Stimulated activated CD4-positive, alpha-beta T cell treated with anti-CD3 and anti-CD28 coated beads, TNF-alpha, amount 100 ng/mL, for 1 hour (primary cell): ENCODE measurements at places on chromosomes 5 and 9.

DNA sequence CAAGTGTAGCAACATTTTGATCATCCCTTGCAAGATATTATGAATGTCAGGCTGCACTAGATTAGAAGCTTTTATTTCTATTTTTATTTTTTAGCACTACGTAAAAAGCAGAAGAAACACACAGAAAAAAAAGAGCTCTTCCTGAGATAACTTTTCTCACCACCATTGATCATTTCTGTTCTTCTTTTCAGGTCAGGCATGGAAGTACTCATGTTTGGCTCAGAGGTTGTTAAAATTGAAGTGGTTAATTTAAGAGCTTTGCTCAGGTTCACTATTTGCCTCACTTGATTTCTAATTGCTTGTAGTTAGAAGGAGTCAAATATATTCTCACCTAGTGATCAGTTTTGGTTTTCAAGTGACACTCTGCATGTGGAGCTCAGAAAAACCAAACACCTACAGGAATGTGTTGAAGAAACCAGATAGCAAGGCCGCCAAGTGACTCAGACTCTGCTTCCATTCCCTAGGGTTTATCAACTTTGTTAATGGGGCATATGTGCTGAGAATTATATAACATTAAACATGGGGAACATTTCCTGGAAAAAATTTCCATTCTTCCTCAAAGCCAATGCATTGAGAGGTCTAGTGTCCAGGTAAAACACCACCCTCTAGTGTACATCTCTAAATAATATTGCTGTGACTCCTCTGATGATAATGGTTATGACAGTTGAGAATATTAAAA lies 679.8 kb downstream of the CETN3 start:
- no peak for DNase-seq

DNA sequence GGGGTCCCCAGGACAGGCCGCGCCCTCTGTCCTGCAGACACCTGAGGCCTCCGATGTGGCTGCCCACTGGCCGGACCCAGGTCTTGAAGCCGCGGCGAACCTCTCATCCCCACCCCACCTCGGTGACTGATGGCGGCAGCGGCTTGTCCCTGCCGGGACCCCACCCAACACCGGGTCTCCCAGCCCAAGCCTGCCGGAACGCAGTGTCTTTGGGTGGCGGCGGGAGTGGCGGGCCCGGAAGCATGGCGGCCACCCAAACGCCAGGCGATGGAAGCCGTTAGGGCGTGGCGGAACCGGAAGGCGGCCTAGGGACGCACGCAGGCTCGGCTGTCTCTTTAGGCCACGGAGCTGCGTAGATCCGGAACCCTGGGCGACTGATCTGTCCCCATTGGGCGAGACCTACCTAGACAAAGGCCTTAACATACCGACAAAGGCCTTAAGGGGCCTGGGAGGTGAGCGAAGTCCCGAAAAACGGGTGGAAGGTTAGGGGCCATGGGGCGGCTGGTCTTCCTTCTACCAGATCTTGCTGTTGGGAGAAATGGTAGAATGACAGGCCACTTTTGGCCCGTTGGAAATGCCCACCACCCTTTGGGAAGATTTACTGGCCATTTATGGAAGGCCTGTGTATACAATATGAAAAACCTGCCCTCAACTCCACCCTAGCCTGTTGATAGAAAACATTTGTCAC lies 94.6 kb upstream of the SMC2 start:
- no peak for DNase-seq

- DNase-seq, result no peak
These were observed 8.5 kb downstream of the GOLPH3 start for GRCh38 chr5:32165597-32165996.

GRCh38 chr5:72760259-72760658 lies 56.2 kb upstream of the TNPO1 start:
- no peak for DNase-seq

DNA sequence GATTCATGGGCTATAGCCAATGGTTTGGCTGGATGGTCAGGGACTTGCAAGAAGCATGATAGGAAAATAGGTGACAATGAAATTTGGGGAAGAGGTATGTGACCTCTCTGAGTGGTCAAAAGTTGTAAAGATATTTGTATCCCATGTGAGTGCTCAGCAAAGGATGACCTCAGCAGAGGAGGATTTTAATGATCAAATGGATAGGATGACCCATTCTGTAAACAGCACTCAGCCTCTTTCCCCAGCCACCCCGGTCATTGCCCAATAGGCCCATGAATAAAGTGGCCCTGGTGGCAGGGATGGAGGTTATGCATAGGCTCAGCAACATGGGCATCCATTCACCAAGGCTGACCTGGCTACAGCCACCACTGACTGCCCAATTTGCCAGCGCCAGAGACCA lies 138.4 kb upstream of the SPDL1 start:
- no peak for DNase-seq

DNA sequence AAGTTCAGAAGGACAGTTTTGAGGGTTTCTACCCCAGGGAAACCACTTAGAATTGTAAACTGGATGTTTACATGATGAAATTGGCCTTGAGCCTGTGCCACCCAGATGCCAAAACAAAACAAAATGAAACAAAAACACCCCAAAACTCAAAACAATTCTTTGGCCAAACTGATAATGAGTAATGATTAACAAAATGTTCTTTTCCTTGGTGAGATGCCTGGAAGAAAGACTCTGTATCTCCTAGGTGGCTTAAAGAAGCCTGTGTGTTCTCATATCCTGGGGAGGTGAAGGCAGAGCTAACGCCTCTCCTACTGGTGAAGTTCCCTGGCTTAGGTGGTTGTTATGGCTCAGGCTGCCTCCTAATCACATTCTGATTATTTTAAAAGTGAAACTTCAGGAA lies 120.5 kb downstream of the NPR3 start:
- DNase-seq, result no peak

DNA sequence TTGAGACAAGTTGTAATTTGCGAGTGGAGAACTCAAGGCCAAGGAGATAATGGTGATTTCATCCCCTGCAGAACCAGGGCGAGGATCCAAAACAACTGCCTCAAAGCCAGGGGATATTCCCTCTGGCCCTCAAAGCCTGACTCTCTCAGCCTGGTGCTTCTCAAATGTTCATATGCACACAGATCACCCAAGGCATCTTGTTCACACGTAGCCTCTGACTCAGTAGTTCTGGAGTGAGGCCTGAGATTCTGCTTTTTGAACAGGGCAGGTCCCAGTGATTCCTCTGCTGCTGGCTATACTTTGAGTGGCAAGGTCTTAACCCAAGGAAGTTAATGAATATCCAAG lies 30.2 kb upstream of the WWC1 start:
- no peak for DNase-seq

- no peak for DNase-seq
These were observed 274.9 kb downstream of the GADD45G start for GRCh38 chr9:89879701-89880100.

- no peak for DNase-seq
These were observed 2.1 kb upstream of the CFAP90 start for GRCh38 chr5:7852988-7853387.

GRCh38 chr9:34869390-34869789 lies 88.7 kb upstream of the PHF24 start:
- DNase-seq, result no peak

DNA sequence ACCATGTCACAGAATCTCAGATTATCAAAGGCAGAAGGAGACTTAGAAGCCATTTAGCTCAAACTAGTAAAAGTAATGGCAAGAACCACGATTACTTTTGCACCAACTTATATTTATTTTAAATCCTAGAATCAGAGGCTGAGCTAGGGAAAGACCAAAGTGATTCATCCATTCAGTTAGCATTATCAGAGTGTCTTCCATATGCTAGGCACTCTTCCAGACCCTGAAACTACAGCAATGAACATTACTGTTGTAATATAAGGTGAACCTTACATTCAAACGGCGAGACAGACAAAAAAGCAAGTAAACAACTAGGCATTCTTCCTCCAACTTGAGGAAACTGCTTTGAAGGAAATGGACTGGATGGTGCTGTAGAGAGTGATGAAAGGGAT lies 7.9 kb downstream of the PDE6A start:
- no peak for DNase-seq

DNA sequence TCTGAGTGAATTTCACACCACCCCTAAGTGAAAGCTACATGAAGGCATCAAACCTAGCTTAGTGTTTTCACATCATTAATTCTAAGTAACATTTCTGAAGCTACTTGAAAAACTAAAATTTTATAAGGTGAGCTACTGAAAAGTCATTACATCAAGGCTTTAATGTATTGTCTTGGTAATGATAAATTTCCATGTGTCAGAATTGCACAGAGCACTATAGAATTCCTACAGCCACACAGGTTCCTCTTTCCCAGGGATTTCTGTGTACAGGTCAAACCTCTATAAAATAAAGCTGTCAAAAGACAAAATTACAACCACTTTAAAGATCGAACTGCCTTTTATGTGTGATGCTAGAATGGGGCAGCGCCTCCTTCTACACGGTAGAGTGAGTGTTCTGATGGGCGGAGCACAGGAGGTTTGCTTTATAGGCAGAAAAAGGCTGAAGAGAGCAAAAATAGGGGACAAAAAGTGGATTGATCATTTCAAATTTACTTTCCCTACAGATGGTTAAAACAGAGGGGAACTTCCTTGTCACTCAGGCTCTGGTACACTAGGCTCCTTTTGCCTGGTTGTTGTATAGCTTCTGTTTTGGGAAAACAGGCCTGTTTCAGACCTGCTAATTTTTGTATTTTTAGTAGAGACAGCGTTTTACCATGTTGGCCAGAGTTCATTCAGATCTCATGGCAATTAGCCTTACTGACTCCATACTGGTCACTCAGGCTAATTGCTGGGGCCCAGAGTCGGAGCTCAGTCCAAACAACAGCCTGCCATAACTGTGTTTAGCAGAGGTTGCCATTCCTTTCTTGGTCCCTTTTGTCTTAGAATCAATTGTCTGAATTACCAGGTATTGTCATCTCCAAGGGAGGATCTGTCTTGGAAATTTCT lies 102.5 kb upstream of the BASP1 start:
- DNase-seq, result no peak

GRCh38 chr5:65938256-65938655 lies 11.9 kb downstream of the ERBIN start:
- DNase-seq, result no peak

- no peak for DNase-seq
These were observed 138.4 kb upstream of the KIF2A start for GRCh38 chr5:62167561-62168057.

DNA sequence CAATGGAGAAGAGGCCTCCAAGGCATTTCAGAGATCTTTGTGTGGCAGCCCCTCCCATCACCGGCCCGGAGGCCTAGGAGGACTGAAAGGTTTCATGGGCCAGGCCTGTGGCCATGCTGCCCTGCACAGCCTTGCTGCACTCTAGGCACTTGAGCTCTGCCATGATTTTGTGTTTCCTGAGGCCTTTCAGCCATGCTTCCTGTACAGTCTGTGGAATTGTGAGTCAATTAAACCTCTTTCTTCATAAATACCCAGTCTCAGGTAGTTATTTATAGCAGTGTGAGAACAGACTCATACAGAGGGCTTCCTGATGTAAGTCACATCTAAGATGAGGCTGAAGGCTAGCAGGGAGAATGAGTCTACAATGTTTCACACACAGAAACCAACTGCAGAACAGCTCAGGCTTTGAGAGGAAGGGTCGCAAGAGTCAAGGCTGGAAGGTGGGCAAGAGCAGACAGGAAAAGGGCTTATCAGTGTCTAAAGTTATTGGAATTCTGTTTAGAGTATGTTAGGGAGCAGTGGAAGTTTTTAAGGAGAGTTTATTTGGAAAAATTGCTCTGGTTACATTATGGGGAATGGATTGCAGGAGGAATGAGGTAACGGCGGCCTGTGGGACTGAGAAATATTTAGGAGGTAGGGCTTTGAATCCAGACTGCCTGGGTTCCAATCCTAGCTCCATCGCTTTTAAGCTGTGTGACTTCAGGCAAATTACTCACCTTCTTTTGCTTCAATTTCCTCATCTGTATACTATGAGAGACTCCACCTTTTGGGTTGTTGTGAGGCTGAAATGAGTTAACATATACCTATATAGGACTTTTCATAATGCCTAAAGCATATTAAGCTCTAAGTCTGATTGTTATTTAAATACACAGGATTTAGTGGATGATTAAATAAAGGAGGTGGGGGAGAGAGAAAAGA lies 291.2 kb downstream of the CWC27 start:
- no peak for DNase-seq

- no peak for DNase-seq
These were observed 6.4 kb downstream of the NEURL1B start for GRCh38 chr5:172647352-172648012.

DNA sequence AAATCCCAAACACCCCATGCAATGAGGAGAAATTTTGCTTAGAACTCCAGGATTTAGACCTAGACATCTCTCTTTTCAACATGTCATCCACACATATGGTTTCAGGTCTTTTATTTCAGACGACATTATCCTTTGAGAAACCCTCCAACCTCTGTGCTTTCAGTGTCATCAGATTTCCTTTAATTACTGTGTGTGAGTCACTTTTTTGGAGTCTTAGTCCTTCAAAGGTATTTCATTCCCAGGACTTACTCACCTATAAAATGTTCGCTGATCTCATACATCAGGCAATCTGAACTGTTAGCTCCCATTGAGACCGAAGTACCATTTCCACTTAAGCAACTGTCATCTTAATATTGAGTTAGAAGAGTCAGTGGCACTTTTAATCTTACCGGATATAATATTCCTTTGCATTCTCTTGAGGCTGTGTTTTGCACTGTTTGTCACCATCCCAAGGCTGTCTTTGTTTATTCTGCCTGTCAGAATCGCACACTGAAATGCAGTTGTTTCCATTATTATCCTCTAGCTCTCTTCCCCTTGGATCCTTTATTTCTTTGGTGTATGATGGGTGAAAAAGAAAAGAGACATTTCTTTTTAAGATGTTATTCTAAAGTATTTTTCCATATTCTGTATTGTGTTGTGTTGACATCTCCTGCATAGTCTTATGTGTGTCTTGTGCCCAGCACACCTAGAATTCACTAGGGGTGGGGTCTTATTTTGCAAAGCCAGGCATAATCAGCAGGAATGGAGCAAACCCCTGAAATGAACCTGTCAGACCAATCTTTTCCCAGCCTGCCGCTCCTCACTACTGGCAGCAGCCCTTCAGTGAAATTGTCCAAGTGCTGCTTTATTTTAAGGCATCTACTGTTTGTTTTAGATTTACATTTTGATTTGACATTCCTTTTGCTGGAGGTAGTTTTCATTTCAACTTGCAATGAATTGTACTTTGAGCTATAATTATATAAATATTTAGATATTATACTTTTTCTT lies 155.4 kb downstream of the PAM start:
- no peak for DNase-seq

GRCh38 chr5:79392776-79393175 lies 121.2 kb downstream of the HOMER1 start:
- DNase-seq, result no peak

DNA sequence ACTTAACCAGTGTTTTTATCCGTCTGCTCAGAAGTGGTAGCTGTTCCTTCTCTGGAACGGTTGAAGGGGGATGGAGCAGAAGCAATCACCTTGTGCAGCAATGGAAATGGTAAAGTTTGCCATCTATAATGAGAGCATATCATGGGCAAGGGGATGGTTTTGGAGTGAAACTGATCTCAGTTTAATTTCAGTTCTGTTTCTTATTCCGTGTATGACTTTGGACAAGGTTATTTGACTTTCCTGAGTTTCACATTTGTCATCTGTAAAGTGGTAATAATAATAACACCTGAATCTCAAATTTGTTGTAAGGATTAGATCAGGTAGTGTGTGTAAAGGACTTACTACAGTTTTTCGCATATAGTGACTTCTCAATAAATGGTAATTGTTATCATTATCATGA lies 106.1 kb downstream of the PCSK1 start:
- DNase-seq, result no peak
